ENCODE measurements at places on chromosomes 11 and 22.
A peak's percentile ranks its signal among the peaks of the same experiment; 100 is the strongest.

- DNase-seq = peak; percentile 50
Observed at GRCh38 chr11:12066799-12067508, 43.4 kb upstream of the MICAL2 start.

DNA sequence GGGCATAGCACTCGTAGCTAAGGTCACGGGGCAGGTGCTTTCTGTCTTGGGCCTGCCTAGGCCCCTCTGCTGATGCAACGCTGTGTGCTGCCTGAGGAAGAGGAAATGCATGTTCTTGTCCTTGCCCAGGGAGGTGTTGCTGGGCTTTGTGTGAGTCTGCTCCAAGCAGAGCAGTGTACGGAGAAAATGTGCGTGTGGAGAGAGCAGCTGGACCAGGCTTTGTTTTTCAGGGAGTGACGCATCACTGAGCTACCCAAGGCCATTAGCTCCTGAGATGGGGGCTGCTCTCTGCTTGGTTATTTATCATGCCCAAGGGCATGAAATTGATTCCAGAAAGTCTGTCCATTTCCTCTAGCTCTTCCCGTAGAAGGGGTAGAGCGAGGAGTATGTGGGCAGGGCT is 82.9 kb upstream of the THY1 start:
- no peak for DNase-seq

- DNase-seq = no peak
Observed at GRCh38 chr22:46111645-46112306, 38.5 kb upstream of the PPARA start.

GRCh38 chr11:45457649-45458048 is 171.5 kb upstream of the SYT13 start:
- DNase-seq = no peak

DNA sequence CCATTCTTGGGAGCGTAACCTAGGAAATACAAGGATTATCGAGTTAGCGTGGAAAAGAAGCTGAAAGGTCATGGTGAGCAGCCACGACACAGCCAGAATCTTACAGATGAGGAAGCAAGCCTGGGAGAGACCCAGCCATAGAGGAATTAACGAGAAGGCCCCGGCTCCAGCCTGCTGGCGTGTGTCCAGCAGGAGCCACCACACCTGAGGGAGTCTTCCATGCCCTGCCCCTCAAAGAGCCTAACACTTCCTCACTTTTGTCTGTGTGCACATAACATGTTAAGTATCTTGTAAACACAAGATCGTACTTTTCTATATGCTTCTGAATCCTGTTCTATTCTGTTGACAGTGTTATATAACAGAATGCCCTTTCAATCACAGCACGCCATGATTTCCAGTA is 18.1 kb downstream of the CECR2 start:
- DNase-seq = no peak

DNA sequence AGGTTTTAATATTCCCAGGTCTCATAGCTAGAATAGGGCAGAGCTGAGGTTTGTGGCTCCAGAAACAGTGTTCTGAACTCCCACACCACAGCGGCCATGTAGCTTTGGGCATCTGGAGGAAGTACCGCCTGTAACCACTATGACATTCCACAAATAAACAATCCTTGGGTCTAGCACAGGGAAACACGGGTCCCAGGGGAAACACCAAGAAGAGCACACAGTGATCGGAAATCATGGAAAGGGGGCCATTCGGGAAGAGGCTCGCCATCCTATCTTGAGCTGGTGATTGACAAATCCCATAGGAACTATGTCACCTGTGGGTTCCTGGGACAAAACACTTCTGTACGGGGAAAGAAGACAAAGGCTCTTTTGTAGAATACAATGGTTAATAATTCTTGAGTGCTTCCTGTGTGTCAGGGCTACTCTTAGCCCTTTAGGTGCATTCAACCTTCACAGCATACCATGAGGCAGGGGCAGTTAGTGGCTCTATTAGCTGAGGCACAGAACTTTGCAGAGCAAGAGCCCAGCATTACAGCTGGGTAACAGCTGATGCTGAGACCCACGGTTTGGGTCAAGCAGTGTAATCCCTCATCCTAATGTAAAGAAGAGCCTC is 514.2 kb downstream of the NTM start:
- DNase-seq = no peak

- no peak for DNase-seq
Observed at GRCh38 chr11:97463891-97464290, 1074.1 kb downstream of the JRKL start.

DNA sequence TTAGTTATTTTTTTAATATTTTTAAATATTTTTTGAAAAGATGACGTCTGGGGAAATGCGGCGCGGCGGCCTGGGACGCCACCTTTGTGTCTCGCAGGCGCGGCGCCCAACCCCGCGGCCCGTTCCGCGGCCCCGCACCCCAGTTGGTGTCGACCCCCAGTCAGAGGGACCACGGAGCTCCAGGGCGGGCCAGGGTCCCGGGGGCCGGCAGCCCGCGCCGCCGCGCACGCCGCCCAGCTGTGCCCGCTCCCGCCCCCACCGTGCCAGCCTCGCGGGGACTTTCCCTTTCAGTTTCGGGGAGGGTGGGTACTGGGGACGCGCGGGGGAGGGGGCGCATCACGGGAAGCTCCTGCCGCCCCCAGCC is 1.6 kb downstream of the CCND1 start:
- no peak for DNase-seq

GRCh38 chr11:46119352-46120216 is 1.7 kb downstream of the PHF21A start:
- peak; percentile 22 for DNase-seq

DNA sequence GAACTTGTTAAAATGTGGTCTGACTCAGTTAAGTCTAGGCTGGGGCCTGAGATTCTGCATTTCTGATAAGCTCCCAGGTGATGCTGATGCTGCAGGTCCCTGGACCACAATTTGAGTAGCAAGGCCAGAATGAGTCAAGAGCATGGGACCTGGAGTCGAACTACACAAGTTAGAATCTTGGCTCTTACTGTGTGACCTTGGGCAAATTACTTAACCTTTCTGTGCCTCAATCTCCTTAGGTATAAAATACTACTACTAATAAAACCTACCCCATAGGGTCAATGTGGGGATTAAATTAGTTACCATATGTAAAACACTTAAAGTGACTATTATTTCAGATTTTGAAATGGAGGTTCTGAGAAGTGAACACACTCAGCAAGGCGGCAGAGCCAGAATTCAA is 34.3 kb downstream of the GDPD5 start:
- no peak for DNase-seq

- peak; percentile 27 for DNase-seq
Observed at GRCh38 chr11:95923439-95923727, 524 bp downstream of the MTMR2 start.

DNA sequence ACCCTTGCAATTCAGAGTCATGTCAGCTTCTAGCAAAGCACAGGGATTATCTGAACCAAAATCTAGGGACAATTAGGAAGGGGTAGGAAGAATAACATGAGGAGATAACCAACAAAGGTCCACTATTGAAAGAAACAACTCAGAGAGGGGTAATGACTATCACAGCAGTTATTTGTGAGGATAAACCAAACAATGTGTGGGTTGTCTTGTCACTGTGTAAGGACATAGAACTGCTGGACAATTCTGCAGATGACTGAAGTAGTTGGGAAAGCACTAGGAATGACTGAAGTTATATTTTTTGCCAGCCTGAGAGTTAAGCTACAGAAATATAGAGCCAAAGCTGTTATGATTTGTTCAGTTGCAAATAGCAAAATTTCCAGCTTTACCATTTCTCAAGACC is 858.4 kb upstream of the CCDC90B start:
- no peak for DNase-seq

GRCh38 chr11:76747915-76748860 is 35.0 kb upstream of the TSKU start:
- no peak for DNase-seq

GRCh38 chr22:42930810-42931420 is 73.8 kb upstream of the ARFGAP3 start:
- DNase-seq = peak; percentile 74

GRCh38 chr22:42268852-42269410 is 1.5 kb downstream of the TCF20 start:
- no peak for DNase-seq

- no peak for DNase-seq
Observed at GRCh38 chr11:123018702-123019101, 37.1 kb upstream of the BSX start.

GRCh38 chr11:64334764-64335735 is 5.0 kb upstream of the CCDC88B start:
- peak; percentile 100 for DNase-seq

GRCh38 chr11:96207459-96208449 is 135.2 kb downstream of the MAML2 start:
- DNase-seq = peak; percentile 92

- no peak for DNase-seq
Observed at GRCh38 chr11:36790526-36790925, 192.5 kb upstream of the RAG2 start.

GRCh38 chr11:117855186-117855845 is 21.1 kb downstream of the FXYD6 start:
- DNase-seq = no peak

DNA sequence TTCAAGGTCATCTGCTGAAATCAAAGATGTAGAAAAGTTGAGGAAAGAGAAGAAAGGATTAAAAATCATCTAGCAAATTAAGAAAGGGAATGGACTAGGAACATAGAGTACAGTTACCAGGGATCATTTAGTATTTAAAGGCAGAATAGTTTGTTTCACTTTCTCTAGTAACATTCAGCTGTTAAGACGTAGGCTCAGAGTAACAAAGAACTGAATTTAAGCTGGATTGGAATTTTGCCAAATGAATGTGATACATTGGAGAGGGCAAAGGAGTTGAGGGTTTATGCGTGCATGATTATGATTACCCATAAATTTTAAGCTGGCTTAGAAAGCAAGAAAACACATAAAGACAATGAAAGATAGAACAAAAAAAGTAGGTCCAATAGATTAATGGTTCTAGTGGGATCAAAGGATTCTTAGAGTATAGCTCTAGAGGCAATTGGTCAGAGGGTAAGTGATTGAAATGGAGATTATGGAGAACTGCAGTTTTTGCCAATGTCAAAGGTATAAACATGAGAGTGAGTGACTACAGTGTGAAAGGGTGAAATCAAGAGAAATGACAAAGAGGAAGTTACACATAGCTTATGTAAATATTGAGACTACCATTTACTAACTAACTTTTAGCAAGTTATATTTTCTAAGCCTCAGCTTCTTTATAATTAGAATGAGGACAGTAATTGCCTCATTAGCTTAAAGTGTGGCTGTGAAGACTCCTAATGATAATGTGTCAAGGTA is 190.0 kb downstream of the GRIA4 start:
- peak; percentile 22 for DNase-seq

DNA sequence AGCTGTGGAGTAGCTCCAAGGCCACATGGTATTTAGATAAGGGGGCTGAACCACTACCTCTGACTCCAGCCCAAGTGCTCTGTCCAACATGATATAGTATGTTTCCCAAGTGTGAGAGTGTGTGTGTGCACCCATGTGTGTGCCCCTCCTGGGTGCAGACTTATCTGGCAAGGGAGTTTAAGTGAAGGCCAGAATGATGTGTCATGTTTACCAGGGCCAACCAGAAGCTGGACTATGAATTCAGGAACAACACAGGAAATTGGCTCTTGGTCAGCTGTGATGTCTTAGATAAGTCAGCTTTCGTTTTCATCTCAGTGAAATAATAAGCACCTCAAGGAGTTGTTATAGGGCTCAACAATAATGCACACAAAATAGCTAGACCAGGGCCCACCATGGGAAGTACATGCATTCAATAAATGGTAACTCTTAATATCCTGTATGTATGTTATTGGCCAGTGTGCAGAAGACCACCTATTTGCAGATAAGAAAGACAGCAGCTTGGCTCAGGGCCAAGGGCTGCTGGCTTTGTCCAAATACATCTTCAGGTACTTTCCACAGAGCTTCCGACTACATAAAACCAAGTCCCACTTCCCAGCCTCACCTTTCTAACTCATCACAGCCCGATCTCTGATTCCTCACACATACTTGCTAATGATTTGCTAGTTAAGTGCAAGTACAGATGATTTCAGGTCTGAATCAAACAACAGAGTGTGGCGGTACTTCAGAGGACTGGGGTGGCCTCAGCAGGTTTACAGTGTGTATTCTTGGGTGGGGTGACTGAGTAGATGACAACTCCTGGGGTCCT is 120.9 kb downstream of the ME3 start:
- peak; percentile 86 for DNase-seq

GRCh38 chr22:49551897-49552614 is 275.6 kb downstream of the BRD1 start:
- DNase-seq = no peak

DNA sequence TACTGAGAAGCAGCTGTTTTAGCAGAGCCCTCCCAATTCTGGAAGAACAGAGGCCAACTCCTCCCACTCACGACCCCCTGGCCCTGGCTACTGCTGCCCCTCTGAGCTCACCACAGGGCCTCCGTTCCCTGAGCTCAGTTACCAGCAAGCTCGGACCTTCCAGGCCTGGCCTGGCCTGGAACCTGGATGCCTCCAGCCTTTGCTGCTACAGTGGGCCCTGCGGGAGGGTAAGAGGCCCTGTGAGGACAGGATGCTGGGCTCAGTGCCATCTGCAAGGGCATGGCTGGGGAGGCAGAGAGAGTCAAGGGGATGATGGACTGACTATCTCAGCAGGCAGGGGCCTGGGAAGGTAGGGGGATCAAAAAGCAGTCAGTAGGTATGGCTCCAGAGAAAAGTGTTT is 209.9 kb upstream of the NCAM1 start:
- no peak for DNase-seq

- no peak for DNase-seq
Observed at GRCh38 chr11:73288192-73288872, 16.2 kb downstream of the P2RY6 start.

DNA sequence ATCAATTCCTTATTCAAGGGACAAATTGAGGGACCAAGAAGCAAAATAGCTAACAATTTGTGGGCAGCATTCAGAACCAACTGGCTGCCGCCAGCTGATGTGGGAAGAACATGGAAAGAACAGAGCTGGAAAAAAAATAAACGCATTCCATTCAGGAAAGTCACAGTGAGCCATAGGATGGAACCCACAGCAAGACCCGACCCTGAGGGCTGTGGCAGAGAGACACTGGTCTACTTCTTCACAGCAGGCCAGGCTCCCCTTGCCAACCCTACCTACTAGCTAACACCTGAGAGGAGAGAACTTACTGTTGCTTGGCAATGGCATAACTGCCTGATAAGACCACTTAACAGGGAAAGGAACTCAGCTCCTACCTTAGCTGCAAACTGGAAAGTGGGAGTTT is 123.5 kb upstream of the APOA1 start:
- DNase-seq = peak; percentile 76

GRCh38 chr11:10622957-10623791 is 54.7 kb upstream of the LYVE1 start:
- peak; percentile 37 for DNase-seq
